ENCODE measurements at places on chromosomes 11 and 22.
A peak's percentile ranks its signal among the peaks of the same experiment; 100 is the strongest.

GRCh38 chr22:20080445-20080775 is 369 bp downstream of the DGCR8 start:
- DNase-seq, result peak; percentile 67

GRCh38 chr11:44914105-44914504 is 36.6 kb downstream of the TP53I11 start:
- DNase-seq, result no peak

- no peak for DNase-seq
Measured at GRCh38 chr22:40613067-40613466, 23.5 kb downstream of the MRTFA start.

GRCh38 chr11:57601297-57601696 is 3.8 kb downstream of the SERPING1 start:
- no peak for DNase-seq

DNA sequence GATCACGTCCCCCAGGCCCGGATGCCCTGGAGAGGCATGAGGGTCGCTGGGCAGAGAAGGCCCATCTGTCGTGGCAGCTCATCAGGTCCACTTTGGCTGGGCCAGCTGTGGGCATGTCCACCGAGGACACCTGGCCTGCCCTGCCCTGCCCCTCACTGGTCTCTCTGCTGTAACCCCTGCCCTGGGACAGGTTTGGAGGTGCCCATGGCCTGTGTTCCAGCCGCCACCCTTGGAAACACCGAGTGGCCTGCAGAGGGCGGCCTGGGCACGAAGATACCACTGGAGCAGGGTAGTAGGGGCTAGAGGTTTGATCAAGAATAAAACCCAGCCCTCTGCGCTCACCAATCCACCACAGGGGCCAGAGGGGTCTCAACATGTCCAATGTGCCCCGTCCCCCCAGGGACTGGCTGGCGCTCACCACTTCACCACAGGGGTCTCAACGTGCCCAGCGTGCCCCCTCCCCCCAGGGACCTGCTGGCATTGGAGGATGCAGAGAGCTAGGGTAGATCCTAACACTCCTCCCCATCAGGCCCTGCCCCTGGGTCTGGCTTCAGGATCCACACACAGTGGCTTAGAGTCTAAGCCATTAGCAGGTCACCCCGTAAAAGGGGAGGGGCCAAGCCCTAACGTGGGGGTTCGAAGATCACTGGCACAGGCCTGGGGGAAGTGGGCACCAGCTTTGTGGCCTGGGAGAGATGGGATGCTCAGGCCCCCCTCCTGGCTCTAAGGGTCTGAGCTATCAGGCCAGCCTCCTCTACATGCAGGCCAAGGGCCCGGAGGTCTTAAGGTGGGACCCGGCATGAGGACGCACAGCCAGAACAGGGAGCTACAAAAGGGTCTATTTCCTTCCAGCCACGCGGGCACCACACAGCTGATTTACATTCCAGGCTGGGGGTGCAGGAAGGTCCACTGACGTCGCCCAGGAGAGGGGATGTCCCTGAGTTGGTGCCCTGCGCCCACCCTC is 1.3 kb upstream of the HDAC10 start:
- DNase-seq, result no peak

DNA sequence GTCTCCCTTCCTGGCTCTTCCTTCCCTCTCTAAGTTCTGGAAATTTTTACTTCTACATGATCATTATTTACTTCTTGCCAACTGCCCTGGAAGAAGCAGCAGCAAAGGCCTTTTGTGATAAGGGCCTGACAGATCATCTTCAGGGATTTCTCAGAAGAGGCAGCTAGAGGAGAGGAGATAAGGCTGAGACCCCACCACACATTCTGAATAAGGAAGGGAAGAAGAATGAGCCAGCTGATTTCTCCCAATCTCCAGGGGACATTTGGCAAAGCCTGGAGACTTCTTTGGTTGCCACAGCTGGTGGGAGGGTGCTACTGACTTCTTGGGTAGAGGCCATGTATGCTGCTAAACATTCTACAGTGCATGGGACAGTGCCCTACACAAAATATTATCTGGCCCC is 122.4 kb upstream of the OR9Q1 start:
- DNase-seq, result no peak

DNA sequence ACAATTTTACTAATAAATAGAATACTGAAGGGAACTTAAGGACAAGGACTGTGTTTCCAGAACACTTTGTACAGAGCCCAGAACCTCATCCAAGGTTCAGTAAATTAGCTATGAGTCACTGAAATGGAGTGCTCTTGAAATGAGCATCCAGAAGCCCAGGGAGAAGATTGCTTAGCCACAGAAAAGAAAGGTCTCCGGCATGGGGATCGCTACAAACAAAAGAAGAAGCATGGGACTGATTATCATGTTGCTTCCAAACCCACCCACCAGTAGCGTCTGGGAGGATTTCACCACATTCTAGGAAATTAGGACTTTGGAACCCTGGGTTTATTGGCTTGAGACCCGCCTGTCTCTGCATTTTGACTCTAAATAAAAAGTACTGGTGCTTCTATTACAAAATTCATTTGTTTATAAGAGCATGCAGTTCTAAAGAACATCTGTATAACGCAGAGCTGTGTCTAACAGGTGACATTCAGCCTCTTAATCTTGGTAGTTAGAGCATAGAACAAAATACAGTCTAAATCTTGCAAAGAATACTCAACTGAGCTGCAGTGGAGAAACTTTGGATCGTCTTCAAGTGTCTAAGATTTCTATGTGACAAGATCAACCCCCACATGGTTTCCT is 35.9 kb upstream of the SESN3 start:
- no peak for DNase-seq

- DNase-seq, result no peak
Measured at GRCh38 chr11:112374486-112375140, 114.0 kb upstream of the PLET1 start.

GRCh38 chr11:45238724-45239123 is 47.4 kb downstream of the SYT13 start:
- no peak for DNase-seq

DNA sequence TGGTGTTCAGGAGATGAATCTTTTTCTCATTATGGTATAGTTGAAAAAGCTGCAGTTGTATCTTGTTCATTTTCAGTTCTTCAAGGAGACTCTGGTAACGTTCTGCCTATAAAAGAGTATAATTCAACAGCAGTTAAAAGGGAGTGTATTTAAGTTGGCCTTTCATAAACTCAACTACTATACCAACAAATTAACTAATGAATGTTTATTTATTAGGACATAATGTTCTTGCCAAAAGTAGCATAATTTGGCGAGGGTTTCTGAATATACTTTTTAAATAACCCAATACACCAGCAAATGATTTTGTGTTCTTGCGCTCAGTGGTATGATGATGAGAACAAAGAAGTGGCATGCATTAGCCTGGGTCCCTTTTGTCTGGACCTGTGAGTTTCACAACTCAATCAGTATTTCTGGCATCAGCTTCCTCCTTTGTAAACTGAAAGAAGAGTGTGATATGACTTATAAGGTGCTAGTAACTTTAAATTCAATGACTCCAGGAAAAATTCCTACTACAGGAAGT is 10.9 kb downstream of the SMC1B start:
- no peak for DNase-seq

DNA sequence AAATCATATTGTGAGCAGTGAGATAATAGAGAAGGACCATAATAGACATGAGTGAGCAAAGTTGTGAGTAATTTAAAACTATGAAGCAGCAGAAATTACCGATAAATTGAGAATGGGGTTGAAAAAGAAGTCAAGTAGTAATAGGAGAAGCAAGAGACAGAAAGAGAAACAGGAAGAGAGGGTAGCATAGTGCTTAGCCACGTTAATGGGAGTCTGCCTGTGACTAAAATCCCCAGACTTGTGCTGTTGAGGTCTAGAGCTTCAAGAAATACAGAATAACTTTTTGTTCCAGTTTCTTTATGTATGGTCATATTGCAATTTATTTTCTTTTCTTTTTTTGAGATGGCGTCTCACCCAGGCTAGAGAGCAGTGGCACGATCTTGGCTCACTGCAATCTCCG is 368.7 kb downstream of the METTL15 start:
- no peak for DNase-seq

DNA sequence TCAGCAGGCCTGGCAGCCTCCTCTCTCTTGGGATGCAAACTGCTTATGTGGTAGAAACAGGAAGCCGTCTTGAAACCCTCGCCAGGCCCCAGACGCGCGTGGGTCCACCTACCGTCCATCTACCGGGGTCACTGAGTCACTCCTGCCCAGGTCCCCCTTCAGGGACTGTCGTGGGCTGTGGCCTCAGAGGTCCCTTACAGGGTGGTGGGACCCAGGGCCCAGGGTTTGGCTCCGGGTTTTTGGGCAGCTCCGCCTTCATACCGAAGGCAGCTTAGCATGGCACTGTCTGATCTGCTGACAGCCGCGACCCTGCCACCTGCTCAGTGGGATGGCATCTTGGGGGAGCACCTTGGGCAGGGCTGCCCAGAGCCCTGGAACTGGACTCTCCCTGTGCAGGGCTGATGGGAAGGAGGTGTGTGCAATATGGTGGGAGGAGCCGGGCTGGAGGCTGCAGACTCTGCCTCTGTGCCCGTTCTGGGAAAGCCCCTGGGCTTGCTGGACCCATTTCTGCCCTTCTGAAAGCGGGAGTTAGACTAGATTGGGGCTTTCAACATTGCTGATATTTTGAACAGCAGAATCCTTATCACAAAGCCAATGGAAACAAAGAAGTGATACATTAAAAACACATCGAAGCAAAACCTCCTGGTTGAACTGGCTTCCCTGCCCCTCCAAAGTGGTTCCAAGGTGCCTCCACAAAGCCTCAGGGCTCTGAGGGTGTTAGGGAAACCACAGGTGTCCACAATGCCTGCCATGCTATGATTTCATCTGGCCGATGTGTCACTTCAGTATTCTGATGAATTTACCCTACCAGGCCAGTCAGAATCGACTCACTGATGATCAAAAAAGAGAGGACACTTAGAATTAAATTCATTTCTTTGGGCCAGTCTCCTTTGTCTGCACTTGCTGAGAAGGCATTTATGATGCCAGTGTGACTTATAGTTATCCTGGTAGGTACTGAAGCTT is 316.5 kb downstream of the KIRREL3 start:
- DNase-seq, result no peak

DNA sequence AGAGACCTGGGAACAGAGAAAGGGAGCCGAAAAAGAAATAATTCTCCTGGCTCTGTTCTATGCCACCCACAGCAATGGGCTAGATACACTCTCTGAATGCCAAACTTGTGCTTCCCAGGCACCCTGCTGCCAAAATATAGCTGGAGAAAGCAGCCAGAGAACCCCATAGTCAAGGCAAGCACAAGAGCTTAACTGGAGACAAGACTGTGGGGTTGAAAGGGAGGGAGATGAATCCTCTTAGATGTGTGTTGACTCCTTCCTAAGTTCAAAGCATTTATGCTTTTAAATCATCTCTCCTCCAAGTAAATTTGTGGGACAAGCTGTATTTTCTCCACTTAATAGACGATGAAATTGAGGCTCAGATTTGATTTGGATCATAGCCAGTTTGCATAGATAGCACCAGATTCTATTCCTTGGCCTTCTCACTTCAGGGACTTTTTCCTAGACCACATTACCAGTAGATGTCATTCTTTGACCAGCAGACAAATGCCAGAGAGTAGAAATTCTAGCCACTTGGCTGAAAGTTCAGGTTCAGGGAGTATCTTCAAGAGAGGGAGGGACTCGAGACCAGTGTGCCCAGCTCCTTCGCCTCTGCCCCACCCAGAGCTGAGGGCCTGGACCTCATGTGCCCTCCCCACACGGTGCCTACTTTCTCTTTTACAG is 16.5 kb upstream of the ETS1 start:
- no peak for DNase-seq

GRCh38 chr11:60422609-60423008 is 6.8 kb upstream of the MS4A5 start:
- DNase-seq, result no peak

DNA sequence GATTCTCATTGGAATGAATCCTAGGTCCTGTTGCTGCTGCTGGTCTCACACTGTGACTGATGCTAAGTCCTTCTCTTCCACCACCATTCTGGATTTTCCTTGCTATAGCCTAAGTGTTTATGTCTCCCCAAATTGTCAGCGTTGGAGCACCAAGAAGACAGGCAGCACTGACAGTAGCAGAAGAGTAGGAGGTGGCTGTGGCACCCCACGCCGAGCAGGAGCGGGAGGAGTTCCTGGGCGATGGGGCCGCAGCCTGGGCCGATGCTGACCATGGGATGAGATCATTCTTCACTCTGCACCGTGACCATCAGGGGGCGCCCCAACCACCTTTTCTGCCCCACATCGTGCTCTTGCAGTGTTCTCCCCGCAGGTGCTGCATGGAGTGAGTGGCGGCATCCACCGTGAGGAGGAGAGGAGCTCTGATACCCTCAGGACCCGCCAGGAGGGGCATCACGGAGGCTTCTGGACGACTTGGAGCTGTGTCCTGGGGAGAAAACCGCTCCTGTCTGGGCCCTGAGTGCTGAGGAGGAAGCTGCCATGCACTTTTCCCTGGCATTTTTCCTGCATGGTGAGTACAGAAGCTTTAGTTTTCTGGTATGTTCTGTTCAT is 57.0 kb downstream of the LRRC74B start:
- no peak for DNase-seq

Data from activated gamma-delta T cell (primary cell).